ENCODE measurements at places on chromosomes 11 and 22.

GRCh38 chr22:30609260-30610185 is 2.5 kb downstream of the TCN2 start:
- DNase-seq, result no peak

- no peak for DNase-seq
Observed at GRCh38 chr11:134406264-134407185, 5.5 kb downstream of the B3GAT1 start.

GRCh38 chr11:75031224-75031753 is 42.6 kb downstream of the NEU3 start:
- DNase-seq, result no peak

- no peak for DNase-seq
Observed at GRCh38 chr22:17112491-17113042, 8.6 kb downstream of the TMEM121B start.

GRCh38 chr11:11563200-11563975 is 58.4 kb downstream of the GALNT18 start:
- no peak for DNase-seq

GRCh38 chr11:128621601-128622501 is 34.5 kb upstream of the ETS1 start:
- DNase-seq, result no peak

DNA sequence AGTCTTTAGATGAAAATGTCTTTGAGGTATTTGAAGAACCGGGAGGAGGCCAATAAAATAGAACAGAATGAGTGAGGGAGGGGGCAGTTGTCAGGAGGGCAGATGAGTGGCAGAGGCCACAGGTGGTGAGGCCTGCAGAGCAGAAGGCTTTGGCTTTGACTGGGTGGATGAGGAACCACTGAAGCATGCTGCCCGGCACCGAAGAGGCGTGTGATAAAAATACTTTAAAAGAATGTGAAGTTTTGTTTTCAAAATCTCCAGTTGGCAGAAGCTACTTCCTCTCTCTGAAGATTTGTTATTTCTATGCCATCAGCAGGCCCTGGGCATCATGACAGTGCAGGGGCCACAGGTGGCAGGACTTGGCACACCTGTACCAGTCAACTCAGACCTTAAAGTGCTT is 6.3 kb downstream of the MS4A12 start:
- DNase-seq, result no peak

GRCh38 chr11:6022956-6023355 is 7.6 kb downstream of the OR56A1 start:
- no peak for DNase-seq

DNA sequence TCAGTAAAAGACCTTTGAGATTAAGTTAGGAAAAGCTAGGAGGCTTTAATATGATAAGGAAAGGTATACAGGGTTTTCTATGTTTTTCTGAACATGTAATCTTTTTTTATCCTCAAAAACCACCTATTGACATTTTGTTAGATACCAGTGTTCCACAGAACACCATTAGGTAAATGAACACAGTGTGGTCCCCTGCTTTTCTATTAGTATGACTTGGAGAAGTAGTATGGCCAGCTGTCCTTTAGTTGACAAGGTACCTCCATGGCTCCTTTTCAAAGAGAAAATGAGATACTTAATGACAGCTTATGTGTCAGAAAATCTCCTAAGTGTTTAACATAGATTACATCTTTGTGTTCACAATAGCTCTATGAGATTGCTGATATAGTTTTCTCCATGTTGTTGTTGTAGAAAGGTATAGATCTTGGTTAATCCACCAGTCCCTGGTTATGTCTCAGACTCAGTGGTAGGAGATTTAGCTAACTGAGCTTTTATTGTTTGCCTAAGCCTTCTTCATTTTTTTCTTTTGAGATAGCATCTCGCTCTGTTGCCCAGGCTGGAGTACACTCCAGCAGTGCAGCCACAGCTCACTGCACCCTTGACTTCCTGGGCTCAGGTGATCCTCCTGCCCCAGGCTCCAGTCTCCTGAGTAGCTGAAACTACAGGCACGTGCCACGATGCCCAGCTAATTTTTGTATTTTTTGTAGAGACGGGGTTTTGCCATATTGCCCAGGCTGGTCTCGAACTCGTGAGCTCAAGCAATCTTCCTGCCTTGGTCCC is 46.0 kb downstream of the STIM1 start:
- no peak for DNase-seq

DNA sequence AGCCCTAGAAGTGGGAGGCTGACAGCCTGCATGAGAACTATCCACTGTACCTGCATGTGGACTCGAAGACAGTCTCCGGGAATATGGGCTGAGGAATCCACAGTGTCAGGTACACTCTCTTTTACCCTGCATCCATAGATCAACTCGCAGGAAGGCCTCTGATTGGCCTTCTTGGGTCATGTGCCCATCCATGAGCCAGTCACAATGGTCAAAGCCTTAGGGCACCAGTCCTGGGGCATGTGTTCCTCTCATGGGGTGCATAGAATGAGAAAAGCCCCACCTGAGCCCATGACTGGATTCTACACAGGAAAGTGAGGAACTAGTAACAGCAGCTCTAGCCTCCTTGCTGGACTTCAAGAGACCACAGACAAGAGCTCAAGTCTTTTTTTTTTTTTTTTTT is 10.6 kb downstream of the ART1 start:
- no peak for DNase-seq

GRCh38 chr11:83720675-83721074 is 434.5 kb upstream of the CCDC90B start:
- no peak for DNase-seq

DNA sequence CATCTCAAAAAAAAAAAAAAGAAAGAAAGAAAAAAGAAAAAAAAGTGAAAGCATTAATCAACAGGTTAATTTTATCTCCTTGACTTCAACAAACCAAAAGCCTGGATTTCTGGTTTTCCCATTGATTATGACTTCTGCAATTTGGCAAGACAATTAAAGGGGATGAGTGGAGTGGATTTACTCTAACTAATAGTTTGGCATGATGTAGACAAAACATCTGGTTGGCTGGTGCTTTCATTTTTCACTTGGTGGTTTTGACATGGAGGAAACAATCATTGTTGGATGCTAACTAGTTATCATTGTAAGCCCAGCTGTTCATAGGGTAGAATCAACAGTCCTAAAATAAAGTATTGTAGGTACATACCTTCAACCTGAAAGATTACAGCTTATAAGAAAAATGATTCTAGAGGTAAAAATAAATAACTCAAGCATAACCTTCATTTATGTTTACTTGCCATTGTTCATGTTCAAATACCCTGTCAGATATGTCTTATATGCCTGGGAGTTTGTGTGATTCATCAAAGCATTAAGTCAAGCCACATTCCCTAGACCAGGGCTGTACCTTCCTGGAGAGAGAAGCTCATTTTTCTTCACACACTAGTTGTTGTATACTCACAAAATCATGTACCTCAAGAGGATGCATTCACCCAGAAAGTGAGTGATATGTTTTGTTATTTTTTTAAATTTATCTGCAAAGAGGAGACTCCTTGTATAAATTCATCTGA is 15.1 kb downstream of the FIBIN start:
- DNase-seq, result no peak

DNA sequence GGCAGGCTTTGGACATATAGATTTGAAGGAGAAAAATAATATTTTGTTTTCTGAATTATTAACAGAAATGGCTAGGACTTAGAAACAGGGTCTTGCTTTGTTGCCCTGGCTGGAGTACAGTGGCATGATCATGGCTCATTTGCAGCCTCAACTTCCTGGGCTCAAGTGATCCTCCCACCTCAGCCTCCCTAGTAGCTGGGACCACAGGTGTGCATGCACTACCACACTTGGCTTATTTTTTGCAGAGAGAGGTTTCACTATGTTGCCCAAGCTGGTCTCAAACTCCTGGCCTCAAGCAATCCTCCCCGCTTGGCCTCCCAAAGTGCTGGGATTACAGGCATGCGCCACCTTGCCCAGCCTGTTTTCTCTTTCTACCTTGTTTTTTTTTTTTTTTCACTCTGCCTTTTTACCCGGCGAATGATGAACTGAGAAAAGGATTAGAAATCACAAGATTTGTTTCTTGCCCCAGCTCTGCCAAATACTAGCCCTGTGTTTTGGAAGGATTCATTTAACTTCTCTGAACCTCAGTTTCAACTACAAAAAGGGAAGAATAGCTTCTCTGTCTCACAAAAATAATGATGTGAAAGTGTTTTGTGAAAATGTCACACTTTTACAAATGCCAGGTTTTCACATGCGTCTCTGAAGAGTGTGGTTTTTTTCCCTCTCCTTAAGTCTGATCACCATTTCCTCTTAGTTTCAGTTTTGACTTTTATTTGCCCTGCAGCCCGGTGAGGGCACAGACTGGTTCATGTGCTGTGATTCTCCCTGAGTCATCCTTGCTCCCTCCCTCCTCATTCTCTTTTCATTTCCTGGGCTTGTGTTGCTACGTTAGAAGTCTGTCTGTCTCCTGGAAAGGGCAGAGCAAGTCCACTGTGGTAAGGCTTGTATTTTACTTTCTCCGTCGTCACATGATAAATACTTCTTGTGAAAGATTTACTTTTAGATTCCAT is 67.7 kb downstream of the BCL2L13 start:
- DNase-seq, result no peak

- no peak for DNase-seq
Observed at GRCh38 chr11:83088965-83089364, 17.3 kb upstream of the RAB30 start.

DNA sequence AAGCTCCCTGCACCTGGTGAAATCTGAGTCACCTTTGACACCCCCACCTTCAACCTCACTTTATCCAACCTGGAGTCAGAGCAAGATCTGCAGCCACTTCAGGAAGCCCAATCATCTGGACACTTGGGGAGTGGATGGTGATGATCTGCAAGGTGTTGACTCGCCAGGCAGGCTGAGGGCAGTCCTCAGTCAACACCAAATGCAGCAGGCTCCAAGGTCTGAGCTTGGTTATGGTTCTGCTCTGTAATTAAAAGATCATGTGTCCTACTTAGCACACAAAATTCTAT is 446.9 kb downstream of the BRD1 start:
- no peak for DNase-seq

DNA sequence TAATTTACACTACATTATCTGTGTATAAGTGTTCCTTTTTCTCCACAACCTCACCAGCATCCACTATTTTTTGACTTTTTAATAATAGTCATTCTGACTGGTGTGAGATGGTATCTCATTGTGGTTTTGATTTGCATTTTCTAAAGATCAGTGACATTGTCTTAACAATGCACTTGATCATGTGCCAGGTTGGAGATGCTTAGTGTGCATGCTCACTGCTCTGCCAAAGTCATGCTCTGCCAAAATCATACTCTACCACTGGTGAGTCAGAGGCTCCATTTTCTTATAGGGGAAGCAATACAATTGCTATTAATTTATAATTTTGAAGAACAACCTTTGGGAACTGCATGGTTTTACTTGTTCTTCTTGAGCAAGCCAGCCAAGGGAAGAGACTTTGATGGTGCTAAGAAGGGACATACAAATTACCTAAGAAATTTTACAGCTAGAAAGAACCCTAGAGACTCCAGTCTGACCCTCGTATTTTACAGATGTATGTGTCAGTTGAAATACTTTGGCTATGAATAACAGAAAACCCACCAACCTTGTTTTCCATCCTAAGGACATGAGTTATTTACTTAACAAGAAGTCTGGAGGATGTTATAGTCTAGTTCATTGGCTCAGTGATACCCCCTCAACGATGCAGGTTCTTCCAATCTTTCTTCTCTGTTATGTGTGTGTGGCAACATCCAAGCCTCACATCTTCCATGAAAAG is 368.9 kb downstream of the DDX10 start:
- DNase-seq, result no peak

GRCh38 chr11:66345316-66345649 is 379 bp upstream of the BRMS1 start:
- DNase-seq, result no peak

GRCh38 chr11:72690166-72690565 is 15.9 kb upstream of the PDE2A start:
- DNase-seq, result no peak

- DNase-seq, result peak; percentile 5
Observed at GRCh38 chr11:19326499-19326898, 85.8 kb upstream of the E2F8 start.

- no peak for DNase-seq
Observed at GRCh38 chr11:59262177-59262818, 49.6 kb upstream of the MPEG1 start.

GRCh38 chr11:71269603-71270511 is 17.5 kb upstream of the SHANK2 start:
- no peak for DNase-seq

DNA sequence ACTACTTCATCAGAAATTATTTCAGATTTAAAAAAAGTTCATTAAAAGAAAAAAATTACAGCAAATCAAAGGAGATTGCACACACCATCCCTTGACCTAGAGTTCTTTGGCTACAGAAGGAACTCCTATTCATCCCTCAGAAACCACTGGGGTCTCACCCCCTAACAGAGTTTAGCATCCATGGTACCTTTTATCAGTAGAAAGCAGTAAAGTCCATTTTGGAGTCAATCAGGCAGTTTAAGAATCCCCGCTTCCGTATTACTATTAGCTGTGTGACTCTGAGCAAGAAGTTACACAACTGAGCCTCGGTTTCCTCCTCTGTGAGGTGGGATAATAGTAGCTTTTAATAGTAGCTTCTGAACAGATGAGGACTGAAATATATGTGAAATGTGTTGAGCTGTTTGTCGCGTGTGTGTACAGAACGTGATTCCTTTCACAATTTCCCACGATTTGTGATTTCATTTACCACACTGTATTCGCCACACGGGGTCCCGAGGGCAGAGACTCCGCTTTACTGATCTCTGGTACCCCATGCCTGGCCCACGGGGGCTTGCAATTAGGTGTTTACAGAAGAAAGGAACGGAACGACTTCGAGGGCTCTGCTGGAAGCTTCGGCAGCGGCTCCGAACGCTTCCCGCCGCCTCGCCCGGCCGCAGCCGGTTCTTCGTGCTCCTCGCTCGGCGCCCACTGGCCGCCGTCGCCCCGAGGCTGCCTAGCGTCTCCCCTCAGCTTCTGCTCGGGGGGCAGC is 72.5 kb upstream of the ZBED5 start:
- no peak for DNase-seq

DNA sequence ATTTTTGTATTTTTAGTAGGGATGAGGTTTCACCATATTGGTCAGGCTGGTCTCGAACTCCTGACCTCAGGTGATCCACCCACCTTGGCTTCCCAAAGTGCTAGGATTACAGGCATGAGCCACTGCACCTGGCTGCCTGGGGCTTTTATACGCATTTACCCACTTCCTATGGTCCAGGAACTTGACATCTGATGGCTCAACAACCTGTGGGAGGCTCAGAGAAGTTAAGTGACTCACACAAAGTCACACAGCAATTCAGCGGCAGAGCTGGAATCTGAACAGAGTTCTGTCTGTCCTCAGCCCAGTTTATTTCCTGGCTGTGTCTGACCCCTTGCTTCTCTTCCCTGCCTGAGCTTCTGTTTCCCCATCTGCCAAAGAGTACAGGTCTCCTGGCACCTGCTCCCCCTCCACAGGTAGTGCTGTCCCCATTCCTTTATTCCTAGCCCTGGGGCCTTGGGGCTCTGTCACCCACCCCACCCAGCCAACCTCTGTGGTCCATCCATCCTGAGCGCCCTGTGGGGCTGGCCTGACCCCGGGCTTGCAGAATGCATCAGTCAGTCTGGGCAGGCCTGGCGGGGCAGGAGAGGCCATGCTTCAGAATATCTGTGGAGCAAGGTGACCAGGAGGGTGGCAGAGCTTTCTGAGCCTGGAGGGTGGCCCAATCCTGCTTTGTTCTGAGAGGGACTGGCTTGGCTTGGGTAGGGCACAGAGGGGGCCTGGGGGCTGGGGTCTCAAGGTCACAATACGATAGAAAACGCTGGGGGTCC is 50.6 kb downstream of the CACNA1I start:
- DNase-seq, result no peak

GRCh38 chr11:103880968-103881367 is 155.5 kb upstream of the DDI1 start:
- no peak for DNase-seq

- DNase-seq, result no peak
Observed at GRCh38 chr11:65287601-65288000, 25.8 kb downstream of the POLA2 start.

GRCh38 chr11:63908631-63909401 is 8.1 kb downstream of the RCOR2 start:
- no peak for DNase-seq
